Esophagus squamous epithelium (tissue), 5 donors: ENCODE measurements at places on chromosomes 5 and 9.

DNA sequence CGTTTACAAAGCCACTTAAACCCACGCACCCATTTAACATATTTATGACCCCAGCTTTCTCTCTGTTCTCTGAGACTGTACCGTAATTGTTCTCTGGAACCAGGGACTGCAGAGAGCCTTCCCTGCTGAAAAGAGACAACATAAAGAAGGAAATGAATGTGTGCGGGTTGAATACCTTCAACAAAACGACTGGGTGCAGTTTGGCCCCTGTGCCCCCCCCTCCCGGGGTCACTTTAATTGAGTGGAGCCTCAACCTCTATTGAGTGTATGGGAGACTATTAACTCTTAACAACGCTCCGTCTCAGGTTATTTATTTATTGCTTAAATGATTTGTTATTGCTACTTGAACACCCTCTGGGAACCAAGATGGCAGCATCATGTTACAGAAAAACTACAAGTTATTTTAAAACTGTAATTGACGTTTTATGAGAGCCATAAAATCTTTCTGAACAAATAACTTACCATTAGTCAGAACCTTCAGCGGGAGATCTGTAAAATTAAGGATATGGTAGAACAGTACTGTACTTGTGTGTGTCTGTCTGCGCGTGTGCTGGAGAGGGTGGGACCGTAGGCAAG lies 70.6 kb downstream of the GAS1 start:
- no peak for DNase-seq

- no peak for DNase-seq
These were observed 226.5 kb downstream of the ASTN2 start for GRCh38 chr9:117188394-117188793.

- no peak for DNase-seq
These were observed 43.2 kb upstream of the NKX2-5 start for GRCh38 chr5:173278172-173278571.

DNA sequence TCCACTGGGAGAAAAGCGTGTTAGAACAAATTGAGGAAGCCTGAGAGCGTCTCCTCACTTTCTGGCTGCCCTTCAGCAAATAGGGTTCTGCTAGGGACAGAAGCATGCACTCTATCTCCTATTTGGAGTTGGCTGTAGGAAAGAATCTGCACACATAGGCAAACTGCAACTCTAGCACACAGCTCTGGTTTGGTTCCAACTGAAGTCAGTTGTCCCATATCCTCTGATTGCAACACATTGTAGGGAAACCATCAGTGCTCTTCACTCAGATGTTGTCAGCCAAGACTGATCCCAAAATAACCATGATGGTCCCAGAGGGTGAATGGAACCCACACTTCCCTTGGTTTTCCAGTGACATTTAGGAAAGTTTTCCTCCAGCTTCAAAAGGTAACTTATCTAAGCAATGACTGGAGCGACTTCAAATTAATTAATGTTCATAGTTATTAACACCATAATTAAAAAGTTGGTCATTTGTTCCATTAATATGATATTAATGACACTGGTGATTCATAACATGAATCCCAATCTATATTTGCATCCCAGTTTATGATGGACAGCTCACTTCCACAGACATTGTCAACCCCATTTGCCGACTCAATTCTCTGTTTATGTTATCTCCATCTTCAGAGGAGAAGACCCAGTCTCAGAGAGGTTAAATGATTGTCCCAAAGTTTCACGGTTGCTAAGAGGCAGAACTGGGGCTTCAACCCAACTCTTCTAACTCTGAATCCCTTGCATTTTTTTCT lies 136.7 kb upstream of the ZNF462 start:
- DNase-seq, result no peak

- no peak for DNase-seq
These were observed 306.5 kb upstream of the RPS23 start for GRCh38 chr5:82584631-82585030.

- no peak for DNase-seq
These were observed 83.0 kb downstream of the ZNF462 start for GRCh38 chr9:106945727-106946660.

- DNase-seq, result no peak
These were observed 9.8 kb downstream of the FAM78A start for GRCh38 chr9:131266266-131267229.

- no peak for DNase-seq
These were observed 268.8 kb downstream of the MLLT3 start for GRCh38 chr9:20353524-20353923.

GRCh38 chr5:147617191-147617606 lies 107.3 kb upstream of the DPYSL3 start:
- DNase-seq, result no peak

DNA sequence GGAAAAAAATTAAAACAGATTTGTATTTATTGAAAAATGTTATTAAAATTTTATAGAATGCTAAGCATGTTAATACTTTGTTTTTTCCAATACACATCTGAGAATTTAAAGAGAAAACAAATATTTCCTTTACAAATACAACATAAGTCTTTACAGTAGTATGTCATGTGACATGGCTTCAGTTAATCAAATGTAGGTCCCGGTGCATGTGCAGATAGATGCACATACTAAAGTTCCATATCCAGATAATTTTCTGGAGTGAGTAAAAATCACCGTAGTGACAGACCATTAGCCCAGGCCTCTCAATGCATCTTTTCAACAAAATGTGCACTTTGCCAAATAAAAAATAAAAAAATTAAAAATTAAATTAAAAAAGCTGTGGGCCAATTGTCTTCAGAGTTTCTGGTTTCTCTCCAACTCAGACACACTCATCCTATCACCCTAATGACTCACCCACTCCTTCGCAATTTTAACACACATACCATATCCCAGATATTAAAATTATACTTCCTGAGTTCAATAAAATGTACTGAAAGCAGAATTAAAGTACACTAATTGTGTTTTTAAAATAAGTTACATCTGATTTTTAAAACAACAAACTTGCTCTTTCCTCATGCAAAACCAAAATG lies 508.1 kb downstream of the NR2F1-AS1 start:
- DNase-seq, result no peak

DNA sequence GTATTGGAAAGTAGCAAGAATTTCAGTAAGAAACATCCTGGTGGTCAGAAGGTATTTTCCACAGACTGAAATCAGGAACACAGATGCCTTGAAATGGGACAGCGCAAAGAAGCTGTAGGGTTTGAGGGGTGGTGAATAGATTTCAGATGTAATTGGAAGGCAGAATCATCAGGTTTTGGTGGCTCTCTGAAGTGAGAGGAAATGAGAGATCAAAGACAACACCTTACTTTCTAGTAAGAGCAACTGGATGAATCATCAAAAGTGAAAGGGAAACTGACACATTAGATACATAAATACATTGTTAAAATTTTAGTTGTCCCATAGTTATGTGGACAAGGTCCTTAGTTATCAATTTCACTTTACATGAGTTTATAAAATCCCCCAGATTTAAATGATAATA lies 188.2 kb upstream of the SLC27A6 start:
- no peak for DNase-seq

- DNase-seq, result no peak
These were observed 148.2 kb downstream of the CAAP1 start for GRCh38 chr9:26744191-26744965.

DNA sequence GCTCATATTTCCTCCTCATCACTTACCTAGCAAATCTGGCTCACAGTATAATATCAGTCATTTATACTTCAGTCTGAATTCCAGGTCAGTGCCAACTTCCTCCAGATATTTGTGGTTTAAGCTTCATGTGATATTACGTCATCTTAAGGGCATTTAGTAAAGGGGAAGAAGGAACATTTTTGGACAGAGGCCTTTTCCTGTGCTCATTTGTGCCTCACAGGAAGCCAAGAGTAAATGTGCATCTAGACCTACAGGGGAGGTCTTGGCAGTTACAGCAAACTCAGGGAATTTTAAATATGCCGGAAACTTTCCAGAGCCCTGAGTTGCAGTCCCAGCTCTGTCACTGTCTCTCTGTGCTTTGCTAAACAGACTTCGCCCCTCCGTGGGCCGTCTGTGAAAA lies 12.3 kb upstream of the KCNIP1 start:
- DNase-seq, result no peak

DNA sequence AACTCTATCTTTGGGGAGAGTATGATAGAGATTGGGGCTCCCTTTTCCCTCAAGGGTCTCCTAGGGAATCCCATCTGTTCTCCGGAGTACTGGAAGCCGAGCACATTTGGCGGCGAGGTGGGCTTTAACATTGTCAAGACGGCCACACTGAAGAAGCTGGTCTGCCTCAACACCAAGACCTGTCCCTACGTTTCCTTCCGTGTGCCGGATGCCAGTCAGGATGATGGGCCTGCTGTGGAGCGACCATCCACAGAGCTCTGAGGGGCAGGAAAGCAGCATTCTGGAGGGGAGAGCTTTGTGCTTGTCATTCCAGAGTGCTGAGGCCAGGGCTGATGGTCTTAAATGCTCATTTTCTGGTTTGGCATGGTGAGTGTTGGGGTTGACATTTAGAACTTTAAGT lies 21.5 kb downstream of the PTGS1 start:
- DNase-seq, result no peak

- no peak for DNase-seq
These were observed 1568.9 kb upstream of the ACO1 start for GRCh38 chr9:30815585-30815984.

DNA sequence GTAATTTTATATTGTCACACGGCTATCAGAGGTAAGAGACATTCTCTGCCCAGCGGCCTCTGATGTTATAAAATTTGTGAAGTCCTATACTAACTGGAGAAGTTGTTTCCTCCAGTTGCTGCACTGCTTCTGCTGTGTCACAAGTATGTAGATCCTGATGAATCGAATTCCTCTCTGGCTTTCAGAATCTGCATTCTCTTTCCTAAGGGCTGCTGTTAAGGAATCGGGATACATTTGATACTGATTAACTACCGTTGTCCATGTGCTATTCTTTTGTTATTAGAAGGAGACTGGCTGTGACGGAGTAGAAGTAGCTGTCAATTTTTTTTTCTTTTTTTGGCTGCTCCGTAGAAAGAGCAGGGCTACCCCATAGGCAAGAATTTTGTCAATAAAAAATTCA lies 81.7 kb upstream of the LRRC70 start:
- no peak for DNase-seq

- DNase-seq, result no peak
These were observed 9.0 kb downstream of the C9 start for GRCh38 chr5:39355324-39355723.

DNA sequence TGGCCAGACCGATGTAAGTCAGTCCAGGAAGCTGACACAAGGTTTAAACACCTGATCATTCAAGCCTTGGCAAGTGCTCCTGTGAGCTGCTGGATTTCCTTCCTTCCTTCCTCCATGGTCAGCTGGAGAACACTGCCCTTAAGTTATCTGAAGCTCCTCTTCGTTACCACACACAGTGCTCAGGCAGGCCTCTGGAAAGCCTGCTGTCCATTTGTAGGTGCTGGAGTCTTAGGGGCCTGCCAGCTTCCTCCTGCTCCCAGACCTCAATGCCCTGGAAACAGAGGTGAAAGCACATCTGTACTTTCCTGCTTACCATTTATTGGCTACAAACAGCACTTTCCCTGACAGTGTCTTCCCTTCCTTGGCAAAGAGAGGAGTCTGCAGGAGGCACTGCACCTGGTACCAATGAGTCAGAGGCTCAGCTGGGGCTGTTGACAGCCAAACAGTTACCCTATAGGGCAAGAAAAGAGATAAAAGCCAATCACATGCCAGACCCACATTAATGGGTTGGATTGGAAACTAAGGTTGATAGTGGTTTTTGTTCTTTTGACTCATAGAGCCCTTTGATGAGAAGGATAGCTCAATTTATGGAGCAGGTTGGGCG lies 72.6 kb upstream of the PUM3 start:
- DNase-seq, result no peak

DNA sequence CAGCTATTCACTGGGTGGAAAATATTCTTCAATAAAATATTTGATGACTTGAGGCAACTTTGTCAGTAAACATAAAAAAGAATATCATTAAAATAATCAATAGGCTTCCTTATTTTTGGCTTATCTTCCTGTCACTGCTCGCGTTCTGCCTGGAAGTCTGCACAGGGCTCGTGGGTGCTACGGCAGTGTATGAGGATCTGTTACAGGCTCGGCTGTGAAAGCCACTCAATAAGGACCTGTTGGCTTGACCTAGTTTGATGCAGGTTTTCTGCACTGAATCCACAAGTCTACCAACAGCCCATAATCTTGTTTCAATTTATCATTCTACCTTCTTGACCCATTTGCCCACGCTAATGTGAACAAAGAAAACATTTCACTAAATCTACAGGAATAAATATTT lies 97.2 kb downstream of the PDZD2 start:
- no peak for DNase-seq

DNA sequence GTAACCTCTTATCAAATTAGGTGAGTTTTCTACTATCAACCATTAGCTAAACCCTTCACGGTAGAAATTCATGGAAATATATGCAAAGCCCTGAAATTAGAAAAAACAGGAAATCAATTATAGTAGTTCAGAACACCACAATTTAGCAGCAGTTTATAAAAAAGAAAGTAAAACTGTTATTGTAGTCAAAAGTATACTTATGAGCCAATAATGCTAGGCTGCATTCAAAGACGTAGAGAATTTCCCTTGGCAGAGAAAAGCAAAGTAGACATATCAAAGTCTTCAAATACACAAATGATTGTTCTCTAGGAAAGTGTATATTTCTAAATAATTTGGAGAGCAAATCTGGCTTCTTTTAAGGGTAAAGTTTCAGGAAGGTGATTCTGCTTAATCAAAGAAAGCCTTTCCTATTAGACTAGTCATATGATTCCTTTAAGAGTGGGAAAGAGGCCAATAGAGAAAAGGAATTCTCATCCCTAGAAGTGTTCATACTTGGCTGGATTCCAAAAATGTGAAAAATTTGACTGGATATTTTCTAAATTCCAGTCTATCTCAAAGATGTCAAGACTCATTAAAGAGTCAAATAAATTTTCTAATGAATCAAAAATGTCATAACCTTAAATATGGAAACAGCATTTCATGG lies 185.5 kb downstream of the SMC2 start:
- DNase-seq, result no peak

DNA sequence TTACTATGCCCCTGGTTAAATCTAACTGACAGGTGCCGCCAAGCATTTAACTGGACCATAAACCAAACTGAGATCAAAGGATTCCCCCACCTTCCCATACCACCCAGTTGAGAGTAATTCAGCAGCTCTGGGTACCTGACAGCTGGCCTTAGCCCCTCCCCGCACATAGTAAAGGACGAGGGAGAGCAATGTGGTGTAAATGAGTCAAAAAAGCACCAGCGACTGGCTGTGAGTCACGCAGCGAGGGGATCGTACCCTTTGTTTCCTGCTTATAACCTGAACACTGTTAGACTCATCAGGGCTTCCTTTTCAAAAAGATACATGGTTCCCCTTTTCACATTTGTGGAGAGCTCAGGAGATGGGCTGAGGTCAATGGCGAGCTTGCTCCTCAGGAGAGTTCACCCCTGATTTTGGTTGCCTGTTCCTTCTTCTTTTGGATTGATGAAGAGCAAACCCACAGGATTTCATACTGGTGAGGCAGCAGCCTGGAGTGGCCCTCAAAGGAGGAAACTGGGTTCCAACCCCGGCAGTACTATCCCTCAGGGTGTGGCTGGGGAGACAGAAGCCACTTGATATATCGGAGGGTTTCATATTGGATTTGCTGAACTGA lies 71.5 kb downstream of the ANKRD33B start:
- DNase-seq, result no peak
